Natural killer cell treated with Interleukin-12 subunit alpha and Interleukin-12 subunit beta and Interleukin-15 and Interleukin-18, amount 100 ng/mL, for 72 hours (primary cell): ENCODE measurements at places on chromosomes 3 and 15. TPM values are rescaled to one million over a fixed set of nuclear protein-coding genes. Genes with fewer than 3 reads are reported as not detected.
A peak's percentile ranks its signal among the peaks of the same experiment; 100 is the strongest.

GRCh38 chr3:50372349-50372748, 13.0 kb upstream of the TMEM115 start:
- peaks cover 10% of the 10 kb centered on the region for H3K4me1 ChIP-seq
- no peak for DNase-seq
- peaks cover 2% of the 10 kb centered on the region for H3K27me3 ChIP-seq

- peaks cover 49% of the 10 kb centered on the region for H3K36me3 ChIP-seq
- peak overlapping the region; percentile 73 for H3K4me3 ChIP-seq
- no peak for DNase-seq
- H3K4me1 ChIP-seq, result peaks cover 67% of the 10 kb centered on the region
- peak overlapping the region; percentile 80 for H3K27ac ChIP-seq
Observed at GRCh38 chr3:4809922-4810321, 169.3 kb upstream of the BHLHE40 start.

DNA sequence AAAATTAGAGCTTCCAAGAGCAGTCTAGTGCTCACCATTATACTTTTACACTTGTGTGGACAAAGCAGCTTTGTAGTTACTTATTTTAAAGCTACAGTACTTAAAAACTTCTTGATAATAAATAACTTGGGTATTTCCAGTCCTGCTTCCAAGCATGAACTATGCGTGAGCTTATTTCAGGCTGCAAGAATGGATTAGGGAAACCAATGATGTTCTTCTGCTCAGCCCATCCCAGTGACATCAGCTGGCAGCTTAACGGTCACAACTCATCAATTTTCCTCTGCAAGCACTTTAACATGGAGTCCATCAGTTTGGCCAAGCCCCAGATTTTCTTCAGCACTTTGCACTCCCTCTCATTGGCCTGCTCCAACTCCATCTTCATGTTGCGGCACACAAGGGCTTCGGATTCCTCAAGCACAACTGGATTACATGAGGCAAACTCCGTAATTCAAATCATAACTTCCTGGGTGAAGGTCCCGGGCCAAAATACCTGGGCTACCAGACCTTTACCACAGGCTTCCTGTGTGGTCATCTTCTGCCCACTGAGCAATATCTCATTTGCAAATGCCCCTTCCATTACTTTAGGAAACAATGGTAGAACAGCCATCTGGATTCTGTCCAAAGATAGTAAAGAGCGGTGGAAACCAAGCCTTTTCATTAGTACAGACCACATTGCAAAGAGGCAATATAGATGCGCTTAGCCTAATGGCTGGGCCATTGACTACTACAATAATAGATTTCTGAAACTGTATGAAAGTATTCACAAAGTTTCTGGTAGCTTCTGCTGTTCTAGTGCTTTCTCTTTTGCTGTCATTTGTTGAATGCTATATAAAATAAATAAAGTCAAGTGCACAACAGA, 87.5 kb upstream of the DAZL start:
- H3K27me3 ChIP-seq, result peaks cover 7% of the 10 kb centered on the region
- no peak overlapping the region for H3K27ac ChIP-seq
- H3K36me3 ChIP-seq, result peaks cover 7% of the 10 kb centered on the region
- H3K4me1 ChIP-seq, result peaks cover 4% of the 10 kb centered on the region

GRCh38 chr15:32705446-32705845, 12.4 kb upstream of the GREM1 start:
- H3K4me3 ChIP-seq, result no peak overlapping the region
- no peaks in the 10 kb centered on the region for H3K36me3 ChIP-seq
- H3K27ac ChIP-seq, result no peak overlapping the region
- H3K27me3 ChIP-seq, result peaks cover 65% of the 10 kb centered on the region
- no peak for DNase-seq

GRCh38 chr3:71168121-71168721, 415.3 kb downstream of the FOXP1 start:
- H3K4me1 ChIP-seq, result no peaks in the 10 kb centered on the region
- H3K27me3 ChIP-seq, result no peaks in the 10 kb centered on the region
- DNase-seq, result no peak
- H3K27ac ChIP-seq, result no peak overlapping the region
- H3K36me3 ChIP-seq, result no peaks in the 10 kb centered on the region
- H3K4me3 ChIP-seq, result no peak overlapping the region

GRCh38 chr3:173403376-173403775, 5.8 kb downstream of the NLGN1 start:
- H3K27ac ChIP-seq, result no peak overlapping the region
- no peak for DNase-seq
- H3K4me1 ChIP-seq, result no peaks in the 10 kb centered on the region

- no peaks in the 10 kb centered on the region for H3K4me1 ChIP-seq
- no peak for DNase-seq
Observed at GRCh38 chr3:179250803-179251476, at the start of gene KCNMB3. Gene KCNMB3 (minus strand): TSS chr3:179251114. CDS start chr3:179250990, 124 bp downstream.

GRCh38 chr15:66099950-66100671, 153.4 kb downstream of the MEGF11 start:
- H3K4me1 ChIP-seq, result no peaks in the 10 kb centered on the region
- H3K27me3 ChIP-seq, result peaks cover 10% of the 10 kb centered on the region
- H3K27ac ChIP-seq, result no peak overlapping the region
- H3K36me3 ChIP-seq, result no peaks in the 10 kb centered on the region
- DNase-seq, result no peak

GPR62 gene
- total RNA-seq, result not detected

GOLGA8T gene
- 1.7 TPM for total RNA-seq

ANKRD34C gene
- not detected for total RNA-seq
